ENCODE measurements at places on chromosomes 1 and 21. TPM values are rescaled to one million over a fixed set of nuclear protein-coding genes. Genes with fewer than 3 reads are reported as not detected.

HPDL gene
- polyA plus RNA-seq, result 2.1 TPM

PRCC gene
- polyA plus RNA-seq, result 65.4 TPM

MMP23B gene
- polyA plus RNA-seq, result 44.9 TPM

RNASEL gene
- polyA plus RNA-seq, result 2.5 TPM

CLDN17 gene
- polyA plus RNA-seq, result not detected

UBXN10 gene
- polyA plus RNA-seq, result 0.15 TPM

CCDC30 gene
- 2.3 TPM for polyA plus RNA-seq

TNFAIP8L2 gene
- 1.7 TPM for polyA plus RNA-seq

SPRR5 gene
- polyA plus RNA-seq, result not detected

TACSTD2 gene
- polyA plus RNA-seq, result 0.14 TPM

DNA sequence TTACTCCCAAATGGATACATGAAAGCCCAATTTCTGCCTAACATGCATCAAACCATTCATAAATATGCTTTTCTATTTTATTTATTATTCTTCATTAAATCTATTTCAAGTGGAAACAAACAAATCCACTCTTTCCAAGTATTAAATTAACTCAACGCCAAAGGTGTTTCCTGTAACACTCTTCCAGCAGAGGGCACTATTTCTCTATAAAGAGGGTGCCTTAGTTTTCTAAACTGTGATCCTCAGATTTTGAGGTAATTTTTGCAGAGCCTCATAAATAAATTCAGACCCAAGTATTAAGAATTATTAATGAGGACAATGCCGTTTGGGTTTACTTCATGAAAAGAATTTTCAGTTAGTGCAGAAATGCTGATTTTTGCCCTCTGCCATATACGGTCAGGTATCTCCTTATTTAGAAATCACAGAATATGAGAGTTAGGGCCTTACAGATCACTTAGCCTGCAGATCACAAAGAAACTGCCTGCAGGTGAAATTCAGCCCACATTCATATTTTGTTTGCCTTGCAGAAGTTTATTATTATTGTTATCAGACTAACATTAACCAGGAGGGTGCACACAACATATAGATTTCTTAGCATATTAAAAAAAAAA, 40.1 kb upstream of the MYSM1 start:
- peak; percentile 29 for DNase-seq

DNA sequence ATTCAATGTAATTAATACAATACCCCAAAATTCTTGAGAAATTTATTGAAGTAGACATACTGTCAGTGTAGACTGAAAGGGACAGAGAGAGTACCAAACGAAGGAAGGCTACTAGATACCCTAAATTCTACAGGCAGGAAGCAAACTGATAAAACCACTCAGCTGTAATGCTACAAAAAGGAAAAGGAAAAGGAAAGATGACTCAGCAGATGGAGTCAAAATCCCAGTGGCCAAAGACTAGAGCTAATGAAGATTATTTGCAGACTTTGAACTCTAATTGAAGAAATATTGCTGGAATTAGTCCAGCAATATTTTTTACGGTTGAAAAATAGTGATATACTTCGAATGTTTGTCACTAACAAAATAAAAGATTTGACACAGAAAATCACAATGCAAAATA, 671.9 kb downstream of the BRINP3 start:
- DNase-seq, result no peak

DNA sequence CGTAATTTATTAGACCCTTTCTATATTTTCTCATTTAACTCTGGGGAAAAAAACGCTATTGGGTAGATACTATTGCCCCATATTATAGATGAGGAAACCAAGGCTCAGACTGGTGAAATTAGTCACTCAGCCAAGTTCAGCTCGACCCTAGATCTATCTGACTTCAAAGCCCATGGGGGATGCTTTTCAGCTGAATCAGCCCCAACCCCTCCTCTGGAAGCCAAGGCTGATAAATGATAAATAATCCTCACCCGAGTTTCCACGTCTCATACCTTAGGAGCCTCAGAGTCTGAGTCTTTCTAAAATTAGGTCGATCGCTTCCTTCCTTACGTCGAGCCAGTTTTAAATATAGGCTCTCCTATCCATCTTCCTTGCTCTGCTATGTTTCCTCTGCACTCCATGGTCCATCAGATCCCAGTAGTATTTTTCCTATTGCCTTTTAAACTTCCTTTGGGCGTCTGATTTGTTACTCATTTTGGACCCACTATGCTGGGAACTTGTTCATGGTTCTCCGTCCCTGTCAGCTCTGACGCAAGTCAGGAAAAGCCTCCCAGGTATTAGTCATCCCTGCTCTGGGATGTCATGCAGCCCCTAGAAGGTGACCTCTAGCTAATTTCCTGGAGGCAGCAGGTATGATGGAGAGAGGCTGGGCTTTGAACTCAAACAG, 122.8 kb downstream of the PLPP3 start:
- no peak for DNase-seq

GRCh38 chr21:27101523-27101922, 134.6 kb upstream of the ADAMTS5 start:
- no peak for DNase-seq

- DNase-seq, result no peak
These were observed 48.8 kb upstream of the KCNH1 start for GRCh38 chr1:211182746-211183145.

DNA sequence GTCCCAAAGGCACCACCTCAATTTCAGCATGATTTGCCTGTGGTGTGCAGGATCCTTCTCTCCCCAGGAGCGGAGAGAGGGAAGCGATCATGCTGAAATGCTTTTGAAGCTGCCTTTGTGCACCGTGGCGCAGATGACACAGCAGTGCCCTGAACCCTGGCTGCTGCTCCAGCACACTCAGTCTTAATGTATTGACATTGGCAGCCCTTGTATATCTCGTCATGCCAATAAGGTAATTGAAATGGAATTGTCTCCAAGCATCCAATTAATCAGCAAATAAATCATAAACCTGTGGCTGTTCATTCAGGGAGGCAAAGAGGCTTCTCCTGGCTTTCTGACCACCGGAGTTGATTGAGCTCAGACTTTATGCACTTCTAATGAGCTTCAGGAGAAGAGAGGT, 139.8 kb downstream of the KAZN start:
- DNase-seq, result no peak

DNA sequence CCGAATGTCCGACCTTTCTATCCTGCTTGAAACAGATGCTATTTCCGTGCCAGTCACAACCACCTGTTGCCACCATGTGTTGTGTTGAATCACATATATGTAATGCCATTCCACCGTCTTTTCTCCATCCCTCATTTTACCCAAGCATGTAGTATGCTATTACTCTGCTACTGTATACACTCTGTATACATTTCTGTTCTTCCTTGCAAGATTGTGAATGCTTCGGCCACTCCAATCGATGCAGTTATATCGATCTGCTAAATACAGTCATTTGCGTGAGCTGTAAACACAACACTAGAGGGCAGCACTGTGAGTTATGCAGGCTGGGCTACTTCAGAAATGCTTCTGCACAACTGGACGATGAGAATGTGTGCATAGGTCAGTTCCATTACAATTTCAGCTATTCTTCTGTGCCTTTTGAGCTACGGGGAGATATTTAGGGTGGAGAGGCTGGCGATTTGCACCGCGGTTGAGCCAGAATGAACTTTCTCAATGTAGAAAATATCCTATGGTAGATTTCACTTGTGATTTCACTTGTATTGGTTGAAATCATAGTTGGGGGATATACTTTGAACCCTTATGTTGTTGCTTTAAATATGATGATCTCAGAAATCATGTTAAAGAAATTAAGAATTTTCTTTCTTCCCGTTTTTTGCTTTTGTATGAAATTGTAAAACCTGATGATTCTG, 289.8 kb downstream of the NTNG1 start:
- DNase-seq, result no peak

DNA sequence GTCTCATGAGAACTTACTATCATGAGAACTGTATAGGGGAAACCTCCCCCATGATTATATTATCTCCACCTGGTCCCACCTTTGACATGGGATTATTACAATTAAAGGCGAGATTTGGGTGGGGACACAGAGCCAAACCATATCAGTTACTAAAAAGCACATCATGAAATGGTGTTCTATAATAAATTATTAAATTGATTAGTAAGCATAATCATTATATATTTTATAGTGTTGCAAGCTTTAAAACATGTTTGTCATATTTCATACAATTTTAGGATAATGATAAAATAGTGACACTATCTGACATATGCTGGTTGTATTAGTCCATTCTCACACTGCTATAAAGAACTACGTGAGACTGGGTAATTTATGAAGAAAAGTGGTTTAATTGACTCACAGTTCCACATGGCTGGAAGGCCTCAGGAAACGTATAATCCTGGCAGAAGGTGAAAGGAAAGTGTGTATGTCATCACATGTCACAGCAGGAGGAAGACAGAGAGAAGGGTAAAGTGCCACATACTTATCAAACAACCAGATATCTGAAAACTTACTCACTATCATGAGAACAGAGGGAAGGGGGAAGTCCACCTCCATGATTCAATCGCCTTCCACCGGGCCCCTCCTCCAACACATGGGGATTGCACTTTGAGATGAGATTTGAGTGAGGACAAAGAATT, 539.2 kb upstream of the OLFM3 start:
- DNase-seq, result no peak

DNA sequence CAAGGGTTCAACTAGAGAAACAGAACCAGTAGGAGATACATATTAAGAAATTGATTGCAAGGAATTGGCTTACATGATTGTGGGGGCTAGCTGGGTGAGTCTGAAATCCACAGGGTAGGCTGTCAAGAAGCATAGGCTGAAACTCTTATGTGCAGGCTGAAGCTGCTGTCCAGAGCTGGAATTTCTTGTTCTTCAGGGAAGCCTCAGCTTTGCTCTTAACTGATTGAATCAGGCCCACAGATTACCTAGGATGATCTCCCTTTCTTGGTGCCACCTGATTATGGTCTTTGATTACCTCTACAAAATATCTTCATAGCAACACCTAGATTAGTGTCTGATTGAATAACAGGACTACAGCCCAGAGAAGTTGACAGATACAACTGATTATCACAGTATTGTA, 22.5 kb upstream of the FRRS1 start:
- no peak for DNase-seq

DNA sequence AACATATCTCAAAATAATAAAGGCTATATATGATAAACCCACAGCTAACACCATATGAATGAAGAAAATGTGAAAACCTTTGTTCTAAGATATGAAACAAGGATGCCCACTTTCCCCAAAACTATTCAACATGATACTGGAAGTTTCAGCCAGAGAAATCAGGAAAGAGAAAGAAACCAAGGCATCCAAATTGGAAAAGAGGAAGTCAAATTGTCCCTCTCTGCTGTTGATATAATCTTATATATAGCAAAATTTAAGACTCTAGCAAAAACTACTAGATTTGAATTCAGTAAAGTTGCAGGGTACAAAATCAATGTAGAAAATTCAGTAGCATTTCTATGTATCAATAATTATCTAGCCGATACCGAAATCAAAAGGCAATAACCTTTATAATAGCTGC, 4.3 kb upstream of the OR10Z1 start:
- no peak for DNase-seq

DNA sequence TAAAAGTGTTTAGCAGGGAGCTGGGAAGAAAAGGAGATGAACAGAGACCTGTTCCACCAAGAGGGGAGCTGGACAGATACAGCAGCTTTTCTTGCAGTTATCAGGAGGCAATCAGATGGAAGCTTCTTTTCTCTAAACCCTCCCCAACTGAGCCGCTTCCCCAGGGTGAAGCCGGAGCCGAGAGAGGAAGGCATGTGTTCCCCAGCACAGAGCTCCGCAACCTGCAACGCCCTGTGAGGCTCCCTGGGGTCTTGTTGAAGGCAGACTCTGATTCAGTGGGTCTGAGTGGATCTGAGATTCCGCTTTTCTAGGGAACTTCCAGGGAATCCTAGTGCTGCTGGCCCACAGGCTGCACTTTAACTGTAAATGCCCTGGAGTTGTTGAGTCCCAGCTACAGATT, 139.1 kb upstream of the COA6 start:
- no peak for DNase-seq

DNA sequence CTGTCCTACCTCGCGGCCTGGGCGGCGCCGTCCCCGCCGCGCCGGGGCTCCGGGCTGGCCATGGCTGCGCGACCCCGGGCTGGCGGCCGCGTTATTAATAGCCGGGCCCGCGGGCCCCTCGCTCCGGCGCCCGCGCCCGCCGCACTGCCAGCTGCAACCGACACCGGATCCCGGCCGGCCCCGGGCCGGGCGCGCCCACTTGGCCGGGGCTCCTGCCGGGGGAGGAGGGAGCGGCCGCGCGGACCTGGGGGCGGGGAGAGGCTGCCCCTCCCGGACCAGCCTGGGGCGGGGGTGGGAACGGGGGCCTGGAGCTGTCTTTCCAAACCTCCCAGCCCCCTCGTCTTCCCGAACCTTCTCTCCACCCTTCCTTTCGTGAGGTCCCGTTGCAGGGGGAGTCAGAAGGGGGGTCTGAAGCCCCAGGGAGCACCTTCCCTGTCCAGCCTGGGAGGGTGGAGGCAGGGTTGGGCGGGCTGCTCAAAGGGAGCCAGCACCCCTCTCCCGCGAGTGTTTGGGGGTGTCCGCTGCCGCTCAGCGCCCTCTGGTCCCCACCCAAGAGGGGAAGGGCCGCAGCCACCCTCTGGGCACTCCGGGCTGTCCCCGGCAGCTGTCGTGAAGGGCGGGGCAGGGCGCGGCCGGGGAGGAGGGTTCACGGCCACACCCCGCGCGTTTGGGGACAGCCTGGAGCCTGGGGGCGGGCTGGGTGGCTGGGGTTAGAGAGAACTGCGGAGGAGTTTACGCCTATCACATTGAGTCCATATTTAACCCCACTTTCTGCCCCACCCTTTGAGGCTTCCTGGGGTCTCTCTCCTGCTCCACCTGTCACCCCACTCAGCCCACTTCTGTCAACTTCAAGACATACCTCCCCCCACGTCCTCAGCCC, at the start of gene SYNC:
SYNC (minus strand) TSS at position 172 of the 880 bp plus-strand sequence; CDS start at position 62, 110 bp downstream.
- no peak for DNase-seq

GRCh38 chr1:160747717-160748116, 8.7 kb downstream of the SLAMF7 start:
- DNase-seq, result no peak

- DNase-seq, result no peak
These were observed 648.2 kb downstream of the SMYD3 start for GRCh38 chr1:245858722-245859492.

- DNase-seq, result no peak
These were observed 142.6 kb downstream of the PEX14 start for GRCh38 chr1:10617318-10617717.

DNA sequence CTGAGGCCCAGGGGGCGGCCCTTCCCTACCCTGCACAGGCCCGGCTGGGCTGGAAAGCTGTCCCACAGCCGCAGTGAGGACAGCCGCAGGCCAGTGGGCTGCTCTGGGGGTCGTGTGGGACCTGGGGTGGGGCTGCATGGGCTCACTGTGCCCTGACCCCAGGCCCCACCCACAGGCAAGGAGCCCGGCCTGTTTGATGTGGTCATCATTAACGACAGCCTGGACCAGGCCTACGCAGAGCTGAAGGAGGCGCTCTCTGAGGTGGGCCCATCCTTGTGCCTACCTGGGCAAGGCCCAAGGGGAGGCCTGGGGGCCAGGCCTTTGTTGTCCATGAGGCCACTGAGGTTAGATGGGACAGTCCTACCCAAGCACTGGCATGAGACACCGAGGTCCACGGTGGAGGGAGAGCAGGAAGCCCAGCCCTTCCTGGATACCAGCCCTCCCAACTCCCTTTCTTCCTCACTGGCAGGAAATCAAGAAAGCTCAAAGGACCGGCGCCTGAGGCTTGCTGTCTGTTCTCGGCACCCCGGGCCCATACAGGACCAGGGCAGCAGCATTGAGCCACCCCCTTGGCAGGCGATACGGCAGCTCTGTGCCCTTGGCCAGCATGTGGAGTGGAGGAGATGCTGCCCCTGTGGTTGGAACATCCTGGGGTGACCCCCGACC, 1.4 kb upstream of the GJC2 start:
- DNase-seq, result no peak

GRCh38 chr1:160431571-160431970, 31.2 kb downstream of the VANGL2 start:
- DNase-seq, result no peak

Data from forelimb muscle (tissue), 1 donor.